ENCODE measurements at places on chromosomes 4 and X.

GRCh38 chr4:151473521-151474097 is 64.6 kb downstream of the FHIP1A start:
- DNase-seq, result no peak

- no peak for DNase-seq
Measured at GRCh38 chrX:124863303-124863702, 456.4 kb upstream of the TEX13C start.

- DNase-seq, result no peak
Measured at GRCh38 chr4:44869222-44869882, 143.0 kb upstream of the GNPDA2 start.

DNA sequence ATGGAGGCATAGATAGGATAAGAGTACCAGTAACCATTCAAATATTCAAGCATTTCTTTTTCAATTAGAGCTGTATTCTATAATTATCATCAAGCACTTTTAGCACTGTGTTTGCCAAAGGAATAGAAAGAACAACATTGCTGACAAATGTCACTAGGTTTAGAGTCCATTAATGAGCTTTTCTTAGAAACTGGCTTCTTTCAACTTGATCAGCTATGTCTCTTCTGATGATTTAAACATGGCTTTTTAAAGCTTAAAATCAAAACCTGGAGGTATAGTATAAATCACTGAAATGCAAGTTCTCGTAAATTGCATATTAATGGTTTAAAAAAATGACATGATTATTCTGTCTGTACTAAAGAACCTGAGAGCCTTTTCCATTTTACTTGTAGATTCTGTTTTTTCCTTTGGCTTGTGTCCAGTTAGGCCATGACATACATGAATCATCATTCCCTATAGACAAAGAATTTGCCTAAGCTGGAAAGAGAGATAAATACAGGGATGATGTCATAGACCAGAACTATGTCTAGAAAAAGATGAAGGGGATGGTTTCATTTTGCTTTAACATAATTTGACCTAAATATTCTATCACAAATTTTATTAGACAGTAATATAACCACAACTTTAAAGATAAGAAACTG is 340.1 kb upstream of the CTSO start:
- DNase-seq, result no peak

GRCh38 chr4:152731997-152732396 is 47.5 kb downstream of the TIGD4 start:
- no peak for DNase-seq

GRCh38 chrX:97372001-97372766 is 488.5 kb downstream of the RPA4 start:
- DNase-seq, result no peak

DNA sequence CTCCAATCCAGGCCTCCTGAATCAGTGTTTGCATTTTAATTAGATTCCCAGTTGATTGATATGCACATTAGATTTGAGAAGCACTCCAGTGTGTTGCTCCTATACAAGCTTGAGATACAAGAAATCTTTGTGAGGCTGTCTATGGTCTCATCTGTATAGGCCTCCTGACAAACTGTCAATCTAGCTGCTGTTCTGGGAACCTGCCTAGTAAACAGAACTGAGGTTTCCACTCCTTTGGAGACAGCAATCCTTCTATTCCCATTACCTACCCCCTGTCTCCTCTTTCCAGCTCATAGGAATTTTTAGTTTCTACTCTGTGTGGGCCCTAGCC is 306.1 kb upstream of the EMCN start:
- DNase-seq, result no peak

GRCh38 chrX:18468599-18468998 is 43.2 kb downstream of the CDKL5 start:
- DNase-seq, result no peak

DNA sequence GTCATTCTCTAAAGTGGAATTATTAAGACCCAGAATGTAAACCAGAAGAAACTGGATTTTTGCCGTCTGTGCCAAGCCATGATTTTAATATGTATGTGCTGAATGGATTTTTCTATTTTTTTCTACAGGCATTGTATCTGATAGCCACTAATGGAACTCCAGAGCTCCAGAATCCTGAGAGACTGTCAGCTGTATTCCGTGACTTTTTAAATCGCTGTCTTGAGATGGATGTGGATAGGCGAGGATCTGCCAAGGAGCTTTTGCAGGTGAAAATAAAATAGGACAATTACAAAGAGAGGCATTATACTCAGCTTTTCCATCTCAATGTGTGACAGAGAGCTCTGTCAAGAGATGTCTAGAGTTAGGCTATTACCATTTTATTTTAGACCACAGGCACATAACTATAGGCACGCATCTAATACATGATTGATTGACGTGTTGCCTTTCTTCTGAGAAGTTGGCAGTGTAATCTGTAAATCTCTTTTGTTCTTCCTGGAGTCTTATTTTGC is 53.9 kb downstream of the CAPN6 start:
- DNase-seq, result no peak

- no peak for DNase-seq
Measured at GRCh38 chr4:77025643-77026321, 50.0 kb downstream of the CCNI start.

- DNase-seq, result no peak
Measured at GRCh38 chrX:38900719-38901118, 99.5 kb downstream of the MID1IP1 start.

DNA sequence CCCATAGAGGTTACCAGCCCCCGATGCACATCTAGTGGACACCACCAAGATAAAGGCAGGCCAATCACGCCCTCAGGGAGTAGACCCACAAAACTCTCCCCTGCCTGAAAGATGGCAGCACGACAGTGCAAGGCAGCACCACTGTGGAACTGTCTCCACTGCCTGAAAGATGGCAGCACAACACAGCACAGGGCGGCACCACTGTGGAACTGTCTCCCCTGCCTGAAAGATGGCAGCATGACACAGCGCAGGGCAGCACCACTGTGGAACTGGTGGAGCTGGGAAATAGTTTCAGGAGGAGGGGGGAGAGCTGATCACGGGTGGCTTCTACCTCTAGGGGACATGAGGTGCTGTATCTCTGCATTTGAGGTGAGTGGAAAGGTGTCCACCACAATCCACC is 340.4 kb upstream of the FRG1 start:
- no peak for DNase-seq

GRCh38 chr4:147678796-147679549 is 5.0 kb downstream of the PRMT9 start:
- no peak for DNase-seq

DNA sequence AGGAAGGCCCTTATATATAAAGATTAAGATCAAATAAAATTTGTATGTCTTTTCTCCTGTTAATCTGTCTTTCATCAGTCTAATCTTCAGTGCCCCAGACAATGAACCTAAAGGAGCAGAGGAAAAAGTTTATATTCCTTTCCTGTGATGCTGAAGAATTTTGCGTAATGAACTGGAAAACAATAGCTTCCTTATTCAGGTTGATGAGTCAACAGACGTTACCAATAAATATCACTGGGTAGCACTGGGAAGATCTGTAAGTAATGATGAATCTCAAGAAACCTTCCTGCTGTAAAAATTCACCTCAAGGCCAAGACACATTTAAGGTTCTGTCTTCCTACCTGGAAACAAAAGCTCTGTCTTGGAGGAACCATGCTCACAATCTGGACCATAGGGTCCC is 25.5 kb downstream of the CDKN2AIP start:
- DNase-seq, result no peak

DNA sequence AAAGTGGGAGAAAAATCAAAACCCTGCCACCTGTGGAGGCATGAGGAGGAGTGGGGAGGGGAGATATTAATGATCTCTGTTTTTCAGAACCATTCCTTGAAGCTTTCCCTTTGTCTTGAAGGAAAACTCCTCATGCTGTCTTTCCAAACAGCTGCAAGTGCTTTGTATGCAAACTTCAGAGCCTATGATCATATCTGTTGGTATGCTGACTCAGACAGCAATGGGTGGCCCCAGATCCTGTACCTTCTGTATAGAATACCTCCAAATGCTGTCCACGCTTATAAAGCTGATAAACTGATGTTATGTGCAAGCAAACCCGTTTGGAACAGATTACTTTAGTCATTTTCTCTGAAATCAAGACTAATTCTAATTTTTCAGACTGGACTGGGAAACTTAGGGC is 31.9 kb downstream of the BMP15 start:
- DNase-seq, result no peak

- no peak for DNase-seq
Measured at GRCh38 chrX:106168107-106168506, at the start of gene PWWP3B. PWWP3B (plus strand) TSS chrX:106168305; CDS start chrX:106205433, 37,128 bp downstream.

DNA sequence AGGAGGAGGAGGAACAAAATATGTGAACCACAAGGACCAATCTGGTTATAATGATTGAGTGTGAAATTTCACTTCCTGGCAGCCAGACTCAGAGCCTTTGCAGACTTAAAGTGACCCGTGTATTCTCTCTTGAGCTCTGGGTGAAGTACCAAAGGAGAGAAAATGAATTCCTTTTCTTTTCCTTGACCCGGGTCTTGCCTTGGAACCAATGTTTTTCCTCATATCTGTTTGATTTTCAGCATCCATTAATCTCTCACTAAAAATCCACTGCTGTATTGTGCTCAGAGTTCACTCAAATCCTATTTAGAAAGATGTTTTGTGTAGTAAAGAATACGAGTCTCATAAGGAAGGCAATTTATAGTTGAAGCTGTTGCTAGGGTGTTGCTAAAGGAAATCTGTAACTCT is 78.3 kb upstream of the C1QTNF7 start:
- DNase-seq, result no peak

GRCh38 chr4:1640190-1640589 is 43.9 kb downstream of the FAM53A start:
- no peak for DNase-seq

DNA sequence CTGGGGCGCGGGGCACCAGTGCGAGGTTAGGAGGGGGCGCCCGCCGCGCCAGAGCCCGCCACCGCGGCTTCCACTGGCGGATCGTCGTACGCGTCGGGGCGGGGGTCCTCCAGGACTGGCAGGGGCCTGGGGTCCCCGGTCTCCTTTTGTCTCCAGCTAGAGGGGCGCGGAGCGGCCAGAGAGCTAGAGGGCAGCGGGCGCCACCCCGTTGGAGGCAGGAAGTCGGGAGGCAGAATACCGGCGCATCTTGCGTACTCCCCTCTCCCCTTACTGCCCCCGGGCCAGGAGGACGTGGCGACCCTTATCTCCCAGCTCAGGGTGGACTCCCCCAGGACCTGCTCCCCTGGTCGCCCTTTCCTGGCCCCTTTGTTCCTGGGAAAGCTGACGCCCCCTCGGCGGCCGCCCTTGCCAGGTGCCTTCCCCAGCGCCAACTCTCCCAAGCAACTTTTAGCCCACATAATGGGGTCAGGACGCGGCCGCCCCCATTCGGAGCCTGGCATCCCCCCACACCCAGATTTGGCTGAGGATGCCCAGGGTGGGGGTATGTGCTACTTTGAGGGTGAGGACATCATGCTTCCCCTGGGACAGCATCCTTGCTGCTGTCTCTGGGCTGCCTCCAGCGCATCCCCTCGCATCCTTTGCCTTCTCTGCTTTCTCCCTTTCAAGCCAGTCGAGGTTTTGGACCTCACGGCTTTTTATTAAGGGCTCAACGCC is 933 bp downstream of the CNKSR2 start:
- no peak for DNase-seq

- no peak for DNase-seq
Measured at GRCh38 chr4:141660880-141661279, 24.5 kb downstream of the IL15 start.

- no peak for DNase-seq
Measured at GRCh38 chrX:39320165-39320564, 518.9 kb downstream of the MID1IP1 start.

- DNase-seq, result no peak
Measured at GRCh38 chr4:102169345-102169744, 175.9 kb downstream of the SLC39A8 start.

DNA sequence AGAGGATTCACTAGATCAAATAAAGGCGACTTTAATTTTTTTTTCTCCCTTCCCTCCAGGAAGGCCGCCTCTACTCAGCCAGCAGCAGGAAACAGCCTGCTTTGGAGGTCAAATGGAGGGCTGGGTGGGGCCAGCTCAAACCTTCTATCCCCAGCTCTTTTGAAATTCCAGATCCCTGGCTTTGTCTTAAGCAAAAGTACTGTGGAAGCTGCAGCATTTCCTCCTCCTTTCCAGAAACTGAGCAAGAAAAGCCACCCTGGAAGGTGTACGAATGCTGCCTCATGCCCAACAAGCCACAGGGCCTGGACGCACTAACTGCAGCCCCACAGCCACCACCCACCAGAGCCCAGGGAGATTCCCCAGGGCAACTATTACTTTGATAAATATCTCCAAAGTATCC is 55.1 kb upstream of the ZCCHC13 start:
- no peak for DNase-seq

- no peak for DNase-seq
Measured at GRCh38 chr4:26267087-26267486, 53.7 kb upstream of the RBPJ start.

- no peak for DNase-seq
Measured at GRCh38 chr4:167020410-167020809, 213.9 kb downstream of the SPOCK3 start.

- DNase-seq, result no peak
Measured at GRCh38 chr4:108531461-108531860, 88.9 kb upstream of the RPL34 start.

- DNase-seq, result no peak
Measured at GRCh38 chr4:113682730-113683537, 78.6 kb downstream of the CAMK2D start.

DNA sequence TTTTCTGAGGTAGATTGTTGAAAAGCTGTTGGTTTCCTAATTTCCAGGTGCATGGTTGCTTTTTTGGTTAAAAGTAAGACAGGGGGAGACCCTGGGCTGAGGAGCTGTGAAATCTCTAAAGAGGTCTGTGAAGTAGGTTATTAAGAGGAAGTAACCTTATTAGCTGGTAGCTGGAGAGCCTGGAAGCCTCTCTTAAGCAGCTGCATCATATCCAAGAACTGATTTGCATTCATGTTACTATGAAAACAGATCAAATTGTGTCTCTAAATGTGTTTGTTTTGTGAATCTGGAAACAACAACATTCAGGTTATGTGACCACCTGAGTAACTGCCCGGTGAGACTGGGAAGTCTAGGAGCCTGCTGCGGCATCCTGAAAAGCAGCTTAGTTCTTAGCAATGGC is 54.1 kb downstream of the ARHGAP10 start:
- DNase-seq, result no peak

- DNase-seq, result peak; percentile 1
Measured at GRCh38 chrX:154056770-154057241, 37.1 kb upstream of the IRAK1 start.

- DNase-seq, result no peak
Measured at GRCh38 chrX:25275159-25275558, 259.4 kb upstream of the ARX start.
